ENCODE measurements at places on chromosomes 11 and 22. TPM values are rescaled to one million over a fixed set of nuclear protein-coding genes. Genes with fewer than 3 reads are reported as not detected.
A peak's percentile ranks its signal among the peaks of the same experiment; 100 is the strongest.

- peak; percentile 44 for DNase-seq
Observed at GRCh38 chr22:38098410-38099249, 11.9 kb downstream of the BAIAP2L2 start.

PACSIN3 gene
- 29.8 TPM for total RNA-seq

CYP2D6 gene
- 0.89 TPM for total RNA-seq

GRCh38 chr22:30332994-30333706 lies 6.4 kb upstream of the TBC1D10A start:
- DNase-seq = no peak

DNA sequence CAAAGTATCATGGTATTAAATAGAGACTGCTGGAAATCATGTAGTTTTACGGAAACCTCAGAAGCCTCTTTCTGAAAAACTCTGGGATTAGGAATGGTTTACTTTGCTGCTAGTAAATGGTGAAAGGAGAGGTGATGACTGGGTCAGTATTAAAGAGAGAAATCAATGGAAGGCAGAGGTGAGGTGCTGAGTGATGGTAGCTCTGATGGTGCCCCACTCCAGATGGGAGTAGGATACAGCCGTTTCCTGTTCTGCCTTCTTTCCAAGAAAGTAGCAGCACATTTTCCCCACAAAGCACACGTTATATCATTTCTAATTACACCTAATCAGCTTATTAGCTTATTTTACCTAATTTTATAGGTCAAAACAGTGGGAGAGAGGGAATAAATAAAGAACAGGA lies 267.6 kb upstream of the PITPNB start:
- DNase-seq = no peak

OR5P2 gene
- total RNA-seq = 0.10 TPM

LRP5 gene
- 58.6 TPM for total RNA-seq

- DNase-seq = no peak
Observed at GRCh38 chr22:48642550-48642949, 1185.1 kb downstream of the BRD1 start.

DNA sequence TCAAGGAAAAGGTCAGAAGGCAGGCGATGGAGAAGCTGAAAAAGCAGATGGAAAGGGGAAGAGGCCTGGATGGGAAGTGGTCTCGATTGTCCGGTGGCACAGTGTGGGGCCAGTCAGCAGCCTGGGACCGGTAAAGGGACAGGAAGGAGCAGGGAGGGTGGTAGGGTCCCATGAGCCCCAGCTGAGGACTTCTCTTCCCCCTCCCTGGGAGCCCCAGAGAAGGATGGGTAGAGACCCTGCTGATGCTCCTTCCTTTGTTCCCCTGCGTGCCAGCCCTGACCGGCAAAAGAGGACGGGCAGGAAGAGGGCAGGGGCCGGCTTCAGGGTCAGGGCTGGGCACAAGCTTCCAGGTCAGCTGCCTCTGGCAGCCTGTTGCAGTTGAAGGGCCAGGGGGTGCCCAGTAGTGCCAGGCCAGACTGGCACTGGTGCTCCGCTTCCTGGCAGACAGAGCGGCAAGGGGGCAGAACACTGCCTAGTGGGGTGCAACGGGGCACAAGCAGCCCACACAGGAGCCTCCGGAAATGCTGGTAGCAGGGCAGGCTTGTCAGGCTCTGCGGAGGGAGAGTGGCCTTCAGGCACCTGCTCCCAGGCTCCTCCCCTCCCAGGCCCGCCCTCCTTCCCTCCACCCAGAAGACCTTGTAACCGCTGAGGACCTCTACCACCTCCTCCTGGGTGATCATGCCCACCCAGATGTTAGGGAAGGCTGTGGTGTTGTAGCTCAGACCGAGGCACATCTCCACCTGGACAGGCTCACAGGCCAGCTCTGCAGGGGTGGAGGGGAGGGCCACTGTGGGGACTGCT lies 739 bp upstream of the C1QTNF5 start:
- no peak for DNase-seq

MYBPC3 gene
- not detected for total RNA-seq

DNA sequence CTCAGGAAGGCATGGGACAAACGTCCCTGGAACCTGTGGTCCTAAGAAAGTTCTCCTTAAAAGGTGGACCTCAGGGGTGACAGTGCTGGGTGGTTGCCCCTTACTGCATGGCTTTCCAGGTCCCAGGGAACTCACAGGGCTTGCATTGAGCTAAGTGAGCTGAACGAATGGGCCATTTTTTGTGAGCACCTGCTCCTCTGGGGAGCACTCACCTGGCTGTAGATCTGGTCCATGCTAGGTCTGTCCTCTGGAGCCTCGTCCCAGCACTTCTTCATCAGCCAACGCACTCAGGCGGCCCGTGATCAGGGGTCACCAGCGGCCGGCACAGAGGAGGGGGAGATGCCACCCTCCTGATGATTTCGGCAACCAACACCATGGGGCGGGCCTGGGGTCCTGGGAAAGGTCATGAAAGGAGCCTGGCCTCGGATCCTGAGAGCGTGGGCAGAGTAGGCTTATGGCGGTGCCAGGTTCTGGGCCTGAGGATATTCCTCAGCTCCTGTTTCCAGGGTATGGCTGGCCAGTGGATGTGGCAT lies 36.8 kb upstream of the LRRC32 start:
- DNase-seq = no peak

RIN1 gene
- total RNA-seq = 5.9 TPM

DNA sequence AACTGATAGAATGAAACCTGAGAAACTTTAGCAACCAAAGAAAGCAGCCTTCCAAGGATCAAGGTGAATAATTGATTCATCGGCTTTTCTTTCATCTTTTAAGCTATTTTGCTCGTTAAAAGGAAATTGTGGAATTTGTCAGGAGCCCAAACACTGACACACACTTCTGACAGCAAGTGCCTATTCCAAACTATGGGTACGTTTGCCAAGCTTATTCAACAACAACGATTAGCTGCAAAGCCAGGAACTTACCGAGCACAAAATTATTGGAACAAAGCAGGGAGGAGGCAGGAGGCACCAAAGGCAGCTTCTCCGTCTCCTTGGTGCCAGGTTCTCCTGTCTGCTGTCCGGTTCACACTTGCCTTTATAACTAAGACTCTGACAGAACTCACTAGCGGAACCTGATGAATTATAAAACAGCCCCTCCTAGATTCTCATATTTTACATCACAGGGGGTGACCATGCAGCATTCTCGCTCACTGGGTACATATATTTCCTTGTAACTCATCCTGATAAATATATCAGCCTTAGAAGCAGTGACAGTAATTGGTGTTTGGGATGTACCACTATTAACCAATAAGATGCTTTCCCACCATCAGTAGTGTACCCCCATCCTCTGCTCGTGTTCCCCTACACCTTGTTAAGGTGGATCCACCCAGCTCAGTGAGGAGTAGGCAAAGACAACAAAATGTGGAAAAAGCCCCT lies 395.9 kb upstream of the CCDC90B start:
- no peak for DNase-seq

CASP5 gene
- total RNA-seq = not detected

GRCh38 chr11:130592056-130592455 lies 143.6 kb downstream of the ADAMTS15 start:
- peak; percentile 72 for DNase-seq

Measured in renal cortical epithelial cell (primary cell).